NCI-H2081 treated with DMSO at 0.1 percent for 48 hours (cell line): ENCODE measurements at places on chromosomes 1 and 21.

DNA sequence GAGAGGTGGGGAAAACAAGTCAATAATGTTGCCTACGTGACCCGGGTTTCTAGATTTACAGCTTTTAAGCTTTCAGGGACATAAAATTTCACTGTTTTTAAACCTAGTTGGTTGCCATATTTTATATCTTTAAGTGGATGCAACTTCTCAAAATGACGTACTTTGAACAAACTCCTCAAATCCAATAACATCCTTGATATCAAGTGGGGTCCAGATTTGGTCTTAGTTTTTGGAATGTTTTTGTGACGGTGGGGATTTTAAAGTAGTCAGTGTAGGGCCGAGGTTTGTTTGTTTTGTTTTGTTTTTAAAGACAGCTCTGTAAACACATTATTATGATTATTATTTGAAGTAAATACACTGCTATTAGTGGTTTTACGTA is 453 bp downstream of the CDKN2C start:
- no peak for DNase-seq

DNA sequence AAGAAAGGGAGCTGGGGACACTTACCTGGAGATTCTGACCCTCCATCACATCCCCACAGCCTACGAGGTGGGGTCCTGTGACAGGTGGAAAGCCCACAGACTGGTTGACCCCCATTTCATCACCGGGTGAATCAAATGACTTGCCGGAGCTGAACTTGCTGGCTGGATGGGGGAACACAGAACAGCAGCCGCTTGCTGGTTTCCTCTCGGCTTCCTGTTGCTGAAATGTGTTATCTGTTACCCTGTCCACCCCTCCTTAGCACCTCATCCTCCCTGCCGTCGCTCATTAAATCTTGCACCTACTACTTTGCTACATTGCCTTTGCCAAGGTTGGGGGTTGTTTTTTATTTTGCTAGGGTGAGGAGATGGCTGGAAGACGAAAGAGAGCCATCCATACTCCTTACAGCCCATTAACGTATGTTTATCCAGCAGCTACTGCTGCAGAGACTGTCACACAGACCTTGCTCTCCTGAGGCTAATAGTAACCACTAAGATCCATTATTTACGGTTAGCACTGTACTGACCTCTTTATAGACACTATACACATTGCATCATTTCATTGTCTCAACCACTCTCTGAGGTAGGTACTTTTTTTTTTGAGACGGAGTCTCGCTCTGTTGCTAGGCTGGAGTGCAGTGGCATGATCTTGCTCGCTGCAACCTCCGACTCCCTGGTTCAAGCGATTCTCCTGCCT is 7.0 kb downstream of the PAFAH2 start:
- no peak for DNase-seq

DNA sequence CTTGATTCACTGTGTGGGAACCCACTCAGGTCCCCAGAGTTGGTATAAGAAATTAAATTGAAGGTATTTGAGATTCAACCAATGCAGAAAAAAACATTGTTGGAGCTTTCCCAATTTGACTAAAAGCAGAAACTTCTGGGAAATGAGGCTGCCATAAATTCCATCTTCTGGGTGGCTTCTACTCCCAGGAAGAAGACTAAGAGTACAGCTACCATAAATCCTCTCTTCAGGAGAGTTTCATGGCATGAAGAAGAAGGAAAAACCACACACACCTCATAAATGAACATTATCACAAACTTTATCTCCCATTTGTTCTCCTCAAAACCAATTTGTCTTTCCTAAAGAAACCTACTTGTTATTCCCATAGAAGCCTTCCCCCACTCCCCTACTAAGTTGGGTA is 283.9 kb downstream of the DPYD start:
- DNase-seq = no peak

DNA sequence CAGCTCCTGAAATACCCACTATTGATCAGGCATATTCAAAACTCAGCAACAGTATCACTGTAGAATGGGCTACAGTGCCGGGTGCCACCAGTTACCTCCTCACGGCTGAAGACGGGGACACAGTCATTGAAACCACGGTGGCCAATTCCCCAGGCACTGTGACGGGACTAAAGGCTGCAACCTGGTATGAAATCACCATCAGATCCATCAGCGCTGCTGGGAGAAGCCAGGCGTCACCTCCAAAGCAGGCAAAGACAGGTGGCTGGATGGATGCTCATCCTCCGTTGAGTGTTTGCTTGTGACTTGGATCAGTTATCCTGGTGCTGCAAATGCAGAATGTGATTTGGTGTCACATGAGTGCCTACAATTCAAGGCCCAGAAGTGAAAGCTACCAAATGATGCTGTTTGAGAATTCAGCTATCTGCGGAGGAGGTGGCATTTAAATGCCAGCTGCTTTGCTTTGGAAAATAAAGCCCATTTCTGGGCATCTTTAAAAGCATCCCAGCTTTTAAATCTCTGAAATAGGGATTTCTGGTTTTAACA is 5.1 kb downstream of the FNDC7 start:
- DNase-seq = no peak

GRCh38 chr1:94526152-94526980 is 15.2 kb downstream of the F3 start:
- DNase-seq = no peak

DNA sequence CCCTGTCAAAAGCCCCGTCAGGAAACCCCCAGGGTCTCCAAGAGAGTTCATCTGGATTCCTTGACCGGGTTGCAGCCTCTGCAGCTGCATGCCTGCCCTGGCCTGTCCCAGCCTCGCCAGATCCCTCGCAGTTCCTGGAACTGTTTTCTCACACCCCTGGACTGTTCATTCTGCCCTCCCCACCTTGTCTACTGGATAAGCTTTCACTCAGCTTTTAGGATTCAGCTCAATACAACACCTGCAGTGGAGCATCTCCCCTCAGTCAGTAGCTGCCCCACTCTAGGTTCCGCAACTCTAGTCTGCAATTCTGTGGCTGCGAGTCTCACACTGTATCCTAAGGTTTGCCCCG is 67.2 kb downstream of the FAM163A start:
- no peak for DNase-seq

DNA sequence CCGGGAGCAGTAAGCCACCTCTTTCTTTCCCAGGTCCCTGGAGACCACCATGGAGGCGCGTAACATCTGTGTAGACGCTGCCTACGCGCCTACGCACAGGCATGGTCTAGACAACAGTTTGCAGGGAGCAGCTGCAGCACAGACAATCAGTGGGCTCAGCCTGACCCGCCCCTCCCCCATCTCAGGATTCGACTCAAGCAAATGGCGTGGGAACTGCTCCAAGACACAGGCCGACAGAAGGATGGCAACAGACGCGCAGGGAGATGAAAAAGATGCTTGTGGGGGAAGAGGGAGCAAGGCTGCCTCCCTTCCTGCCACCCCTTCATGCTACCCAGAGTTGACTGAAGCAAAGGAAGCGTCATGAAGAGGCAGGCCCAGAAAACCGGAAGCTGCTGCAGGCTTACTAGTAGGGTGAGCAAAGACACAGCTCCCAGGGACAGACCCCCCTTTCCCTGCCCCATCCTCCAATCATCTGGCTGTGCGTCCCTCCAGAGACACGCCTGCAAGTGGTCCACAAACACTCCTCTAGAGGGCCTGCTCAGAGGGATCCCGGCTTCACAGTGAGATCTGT is 19.5 kb downstream of the STK40 start:
- no peak for DNase-seq

DNA sequence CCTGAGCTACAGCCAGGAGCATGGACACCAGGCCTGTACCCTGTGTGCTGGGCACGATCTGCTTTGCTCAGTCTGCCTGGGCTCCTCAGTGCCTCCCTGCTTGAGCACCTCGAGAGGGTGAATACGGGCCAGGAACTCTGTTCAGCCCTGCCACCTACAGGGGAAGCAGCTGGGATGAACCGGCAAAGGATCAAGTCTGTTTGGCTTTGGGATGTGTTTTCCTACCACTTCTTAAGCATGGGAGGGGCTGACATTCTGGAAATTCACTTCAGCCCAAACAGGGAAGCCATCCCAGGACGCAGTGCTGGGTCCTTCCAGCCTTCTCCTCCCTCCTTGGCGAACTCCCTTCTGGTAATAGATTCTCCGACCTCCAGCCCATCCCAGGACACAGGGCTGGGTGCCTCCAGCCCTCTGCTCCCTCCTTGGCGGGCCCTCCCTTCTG is 55.8 kb upstream of the SELENON start:
- DNase-seq = no peak

DNA sequence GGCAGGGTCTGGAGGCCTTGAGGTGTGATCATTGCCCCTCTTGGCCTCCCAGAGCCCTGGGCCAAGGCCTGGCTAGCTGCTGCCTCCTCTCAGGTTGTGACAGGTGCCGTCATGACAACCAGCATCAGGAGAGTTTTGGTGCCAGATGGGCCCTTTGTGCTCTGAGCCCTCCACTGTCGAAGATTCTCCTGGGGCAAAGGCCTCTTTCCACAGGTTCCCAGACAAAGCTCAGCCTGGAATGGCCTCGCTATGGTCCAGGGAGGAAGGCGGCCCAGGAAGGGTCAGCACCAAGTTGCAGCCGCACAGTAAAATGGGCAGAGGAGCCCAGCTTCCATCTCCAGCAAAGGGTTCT is 78.4 kb downstream of the ALPL start:
- DNase-seq = no peak

GRCh38 chr1:85116856-85117255 is 68.6 kb upstream of the MCOLN3 start:
- DNase-seq = no peak

- DNase-seq = no peak
Measured at GRCh38 chr1:242877743-242878142, 353.2 kb upstream of the PLD5 start.

GRCh38 chr21:18041012-18041411 is 203.6 kb upstream of the CHODL start:
- peak; percentile 17 for DNase-seq

DNA sequence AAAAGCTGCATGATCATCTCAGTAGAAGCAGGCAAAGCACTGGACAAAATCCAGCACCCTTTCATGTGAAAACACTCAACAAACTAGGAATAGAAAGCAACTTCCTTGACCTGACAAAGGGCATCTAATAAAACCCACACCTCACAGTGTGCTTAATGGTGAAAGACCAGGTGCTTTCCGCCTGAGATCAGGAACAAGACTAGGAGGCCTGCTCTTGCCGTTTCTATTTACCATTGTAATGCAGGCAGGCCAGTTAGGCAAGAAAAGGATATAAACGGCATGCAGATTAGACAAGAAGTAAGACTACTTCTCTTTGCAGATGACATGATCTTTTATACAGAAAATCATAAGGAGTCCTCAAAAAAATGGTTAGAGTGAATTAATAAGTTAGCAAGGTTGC is 37.2 kb downstream of the SLC37A1 start:
- DNase-seq = peak; percentile 56

- DNase-seq = no peak
Measured at GRCh38 chr1:48906164-48906563, 129.5 kb upstream of the BEND5 start.

DNA sequence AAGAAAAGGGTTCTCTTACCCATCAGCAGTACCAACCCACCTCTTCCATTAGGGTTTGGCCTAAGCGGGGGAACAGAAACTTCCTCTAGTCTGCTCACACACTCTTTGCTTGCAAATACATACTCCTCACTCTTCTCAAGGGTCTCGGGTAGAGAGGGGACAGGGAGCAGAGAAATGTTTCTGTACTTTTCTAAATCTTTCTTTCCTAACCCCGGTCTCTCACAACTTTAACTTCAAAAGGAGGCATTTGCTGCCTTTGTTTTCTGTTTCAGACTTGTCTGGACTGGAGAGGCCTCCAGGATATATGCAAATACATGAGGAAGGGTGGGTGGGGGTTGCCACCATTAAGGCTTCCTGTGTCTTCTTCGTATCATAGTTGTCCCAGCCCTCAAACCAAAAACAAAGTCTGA is 10.5 kb upstream of the LAX1 start:
- no peak for DNase-seq

- no peak for DNase-seq
Measured at GRCh38 chr1:162171111-162171510, 101.6 kb downstream of the NOS1AP start.

- no peak for DNase-seq
Measured at GRCh38 chr1:153608742-153609584, 4.0 kb downstream of the S100A16 start.

GRCh38 chr21:14707511-14708020 is 161.5 kb upstream of the SAMSN1 start:
- no peak for DNase-seq

GRCh38 chr1:218693599-218693998 is 348.5 kb downstream of the TGFB2 start:
- no peak for DNase-seq

- DNase-seq = no peak
Measured at GRCh38 chr1:208117826-208118225, 126.4 kb downstream of the PLXNA2 start.

DNA sequence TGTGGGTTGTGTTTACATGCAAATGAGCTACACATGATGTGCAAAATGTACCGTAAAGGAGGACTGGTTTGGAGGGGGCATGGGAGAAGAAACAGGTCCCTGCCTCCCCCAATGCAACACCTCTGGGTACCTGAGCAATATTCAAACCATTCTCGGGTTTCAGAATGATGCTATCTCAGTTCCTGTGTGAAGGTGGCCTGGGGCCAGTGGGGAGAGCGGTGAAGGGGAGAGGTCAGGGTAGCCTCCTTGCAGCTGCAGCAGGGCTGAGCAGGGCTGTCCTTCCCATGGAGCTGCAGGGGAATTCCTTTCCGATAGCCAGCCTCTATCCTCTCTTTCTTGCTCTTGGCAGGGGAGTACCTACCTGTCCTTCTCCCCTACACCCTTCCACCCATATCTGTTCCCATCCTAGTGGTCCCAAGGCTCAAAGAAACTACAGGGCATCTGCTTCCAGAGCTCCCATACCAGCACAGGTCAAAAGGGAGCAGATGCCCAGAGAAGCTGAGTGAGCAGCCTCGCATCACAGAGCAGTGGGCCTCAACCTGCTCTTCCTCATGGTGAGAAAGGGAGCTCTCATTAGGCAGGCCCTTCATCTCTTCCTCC is 11.9 kb downstream of the MEF2D start:
- DNase-seq = no peak

GRCh38 chr1:30311749-30312148 is 411.6 kb downstream of the MATN1 start:
- DNase-seq = no peak

DNA sequence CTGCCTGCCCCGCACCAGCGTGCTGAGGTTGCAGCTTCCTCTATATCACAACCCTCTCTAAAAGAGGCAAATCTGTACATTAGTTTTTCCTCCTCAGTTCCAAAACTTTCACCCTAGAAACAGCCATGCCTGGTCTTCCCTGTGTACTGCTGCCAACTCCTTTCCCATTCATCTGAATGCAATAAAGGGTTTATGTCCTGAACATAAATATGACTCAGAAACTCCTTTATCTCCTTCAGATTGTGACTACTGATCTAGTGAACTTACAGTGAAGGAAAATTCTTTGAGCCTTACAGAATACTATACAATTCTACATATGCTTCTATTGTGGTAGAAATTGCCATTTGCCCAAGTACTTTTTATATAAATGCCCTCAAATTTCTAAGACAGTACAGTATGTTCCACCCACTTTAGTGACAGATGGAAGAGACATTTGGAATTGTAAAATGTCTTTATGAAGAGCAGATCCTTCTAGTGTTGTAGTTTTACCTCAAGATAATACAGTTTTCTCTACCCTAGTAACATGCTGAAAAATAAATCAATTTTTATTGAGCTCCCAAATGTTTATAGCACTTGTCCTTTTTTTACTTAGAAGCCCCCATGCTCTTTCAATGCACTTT is 345.1 kb upstream of the SNX7 start:
- DNase-seq = no peak
